ENCODE measurements at places on chromosomes 6 and 20.

DNA sequence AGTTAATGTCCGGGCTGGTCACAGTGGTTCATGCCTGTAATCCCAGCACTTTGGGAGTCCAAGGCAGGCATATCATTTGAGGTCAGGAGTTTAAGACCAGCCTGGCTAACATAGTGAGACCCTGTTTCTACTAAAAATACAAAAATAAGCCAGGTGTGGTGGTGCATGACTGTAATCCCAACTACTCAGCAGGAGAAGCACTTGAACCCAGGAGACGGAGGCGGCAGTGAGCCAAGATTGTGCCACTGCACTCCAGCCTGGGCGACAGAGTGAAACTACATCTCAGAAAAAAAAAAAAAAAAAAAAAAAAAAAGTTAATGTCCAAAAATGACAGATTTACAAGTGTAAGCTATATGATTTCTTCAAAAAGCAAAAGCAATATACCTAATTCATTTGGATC, 124.9 kb downstream of the CCDC170 start:
- DNase-seq = no peak

DNA sequence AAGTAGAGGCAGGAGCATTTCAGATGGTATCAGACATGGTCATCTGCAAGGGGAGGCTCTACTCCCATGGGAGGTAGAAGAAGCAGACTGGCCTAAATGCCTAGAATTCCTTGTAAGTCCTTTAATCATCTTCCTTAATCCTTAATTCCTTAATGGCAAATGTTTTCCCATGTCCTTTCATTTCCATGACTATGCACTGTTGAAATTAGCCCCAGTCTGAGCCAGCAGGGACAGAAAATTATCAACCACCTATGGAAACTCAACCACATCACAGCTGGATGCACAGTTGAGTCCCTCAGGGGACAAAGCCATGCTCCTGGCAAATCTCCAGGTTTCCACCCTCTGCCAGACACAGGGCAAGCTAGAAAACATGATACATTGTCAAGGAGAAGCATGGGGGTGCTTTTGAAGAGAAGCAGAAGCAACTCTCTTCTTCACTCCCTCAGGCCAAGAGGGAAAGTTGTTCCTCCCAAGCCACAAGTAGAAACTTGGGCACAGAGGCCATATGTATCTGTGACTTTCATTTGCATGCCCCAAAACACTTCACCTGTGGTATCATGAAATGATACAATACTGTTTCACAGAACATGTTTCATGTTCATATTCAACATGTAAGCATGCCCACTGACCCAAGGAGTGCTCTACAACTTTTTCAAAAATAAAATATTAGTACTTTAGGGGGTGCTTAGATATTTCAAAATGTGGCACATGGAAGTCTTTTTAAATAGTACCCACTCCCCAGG, 683.6 kb downstream of the KIF16B start:
- no peak for DNase-seq

GRCh38 chr6:166526937-166527336, 59.5 kb downstream of the RAMACL start:
- DNase-seq = no peak

DNA sequence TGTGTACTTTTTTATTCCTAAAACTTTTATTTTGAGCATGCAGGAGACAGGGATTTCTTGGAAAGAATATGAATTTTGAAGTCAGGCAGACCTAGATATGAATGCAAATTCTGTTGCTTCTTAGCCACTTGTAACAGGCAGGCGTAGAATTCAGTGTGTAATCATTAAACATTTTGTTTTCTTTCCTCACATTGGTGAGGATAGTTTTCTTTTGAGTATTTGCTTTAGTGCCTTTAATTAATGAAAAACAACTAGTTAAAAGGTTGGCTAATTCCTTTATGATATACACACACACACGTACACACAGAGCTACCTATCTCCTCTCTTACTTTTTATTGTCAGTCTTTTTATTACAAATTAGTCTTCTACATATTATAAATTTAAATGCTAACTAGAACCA, 342.3 kb downstream of the CDKAL1 start:
- no peak for DNase-seq

DNA sequence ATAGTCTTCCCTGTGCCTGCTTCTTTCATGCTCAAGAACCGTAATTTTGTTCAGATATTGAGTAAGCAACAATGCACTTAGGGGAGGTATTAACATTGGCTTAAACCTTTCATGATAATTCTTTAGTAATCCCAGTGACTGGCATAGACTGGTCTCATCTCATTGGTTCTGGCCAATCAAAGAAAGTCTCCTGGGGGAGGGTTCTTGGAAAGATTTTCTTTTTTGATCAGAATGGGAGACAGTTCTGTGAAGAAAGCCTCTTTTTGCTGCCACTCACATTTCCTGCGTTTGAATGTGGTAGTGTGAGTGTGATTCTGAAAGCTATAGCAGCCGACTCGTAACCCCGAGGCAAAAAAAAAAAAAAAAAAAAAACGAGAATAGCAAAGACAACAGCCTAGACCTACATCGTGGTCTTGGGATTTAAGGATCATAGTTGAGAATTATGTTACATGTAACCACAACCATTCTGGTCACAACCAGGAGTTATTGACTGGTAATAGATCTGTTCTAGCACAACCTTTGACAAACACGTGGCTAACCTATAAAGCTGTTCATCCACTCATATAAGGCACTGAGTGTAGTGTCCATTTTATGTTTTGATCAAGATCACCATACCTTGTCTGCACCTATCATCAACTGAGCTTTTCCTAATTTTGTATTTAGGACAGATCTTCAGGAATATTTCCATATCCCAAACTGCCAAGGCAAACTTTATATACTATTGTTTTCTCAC, 15.1 kb upstream of the TMEM217 start:
- no peak for DNase-seq

GRCh38 chr6:149095842-149096241, 221.7 kb upstream of the TAB2 start:
- no peak for DNase-seq

DNA sequence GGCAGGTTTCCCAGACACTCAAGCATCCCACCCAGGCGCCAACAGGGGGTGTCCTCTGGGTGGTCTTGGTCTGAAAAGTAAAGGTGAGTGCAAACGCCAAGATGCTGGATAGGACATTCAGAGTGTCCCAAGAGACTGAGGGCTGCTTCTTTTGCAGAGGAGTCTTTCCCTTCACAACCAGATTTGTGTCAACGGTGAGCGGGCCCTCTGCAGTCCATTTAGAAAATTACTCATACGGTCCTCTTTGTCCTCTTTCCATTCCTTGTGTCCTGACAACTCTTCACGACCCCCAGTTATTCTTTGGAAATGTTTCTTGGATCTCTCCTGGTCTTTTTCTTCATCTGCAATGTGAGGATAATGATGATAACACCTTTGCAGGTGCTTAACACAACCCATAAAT, 257.8 kb downstream of the CDC5L start:
- no peak for DNase-seq

- no peak for DNase-seq
Measured at GRCh38 chr20:62344782-62345181, 22.3 kb downstream of the LAMA5 start.

GRCh38 chr6:43246301-43247113, 3.2 kb downstream of the TTBK1 start:
- DNase-seq = peak; percentile 43

DNA sequence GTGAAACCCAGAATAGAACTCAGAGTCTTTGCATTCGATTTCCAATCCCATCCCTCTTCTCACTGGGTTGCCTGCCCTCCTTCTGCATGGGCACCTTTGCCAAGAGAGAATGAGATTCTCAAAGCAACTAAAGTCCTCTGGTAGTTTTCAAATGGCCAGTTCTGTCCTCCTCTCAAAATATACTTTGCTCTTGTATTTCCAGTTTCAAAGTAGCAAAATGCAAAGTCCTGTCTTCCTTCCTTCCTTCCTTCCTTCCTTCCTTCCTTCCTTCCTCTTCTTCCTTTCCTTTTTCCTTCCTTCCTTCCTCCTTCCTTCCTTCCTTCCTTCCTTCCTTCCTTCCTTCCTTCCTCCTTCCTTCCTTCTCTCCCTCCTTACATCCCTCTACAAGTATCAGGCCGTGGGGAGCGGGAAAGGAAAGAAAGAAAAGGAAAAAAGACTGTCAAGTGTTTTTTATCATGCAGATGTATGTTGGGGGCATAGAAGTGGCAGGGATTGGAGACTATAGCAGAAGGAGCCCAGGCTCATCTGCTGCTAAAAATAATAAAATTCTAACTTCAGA, 265.2 kb downstream of the CD83 start:
- no peak for DNase-seq

- DNase-seq = no peak
Measured at GRCh38 chr20:1619861-1620444, at the start of gene SIRPB1. SIRPB1 (minus strand) TSS chr20:1620009; CDS start chr20:1619944, 65 bp downstream.

DNA sequence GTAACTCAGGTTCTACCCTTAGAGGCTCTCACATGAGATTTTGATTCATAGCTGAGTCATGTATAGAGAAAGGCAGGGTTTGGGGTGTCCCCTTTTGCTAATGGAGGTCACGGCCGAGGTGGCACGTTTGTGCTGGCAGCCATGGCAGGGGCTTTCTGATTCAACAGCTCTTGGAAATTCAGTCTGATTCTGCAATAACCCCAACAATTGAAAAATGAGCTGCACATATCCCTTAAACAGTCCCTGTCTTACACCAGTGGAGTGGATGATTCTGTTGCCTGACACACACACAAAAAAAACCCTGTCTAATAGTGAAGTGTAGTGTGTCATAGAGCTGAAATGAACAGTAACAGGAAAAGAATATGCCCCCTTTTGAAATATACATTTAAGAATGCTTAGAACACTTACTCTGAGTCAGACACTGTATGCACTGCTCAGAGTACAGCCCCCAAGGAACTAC, 40.4 kb upstream of the ARG1 start:
- no peak for DNase-seq

DNA sequence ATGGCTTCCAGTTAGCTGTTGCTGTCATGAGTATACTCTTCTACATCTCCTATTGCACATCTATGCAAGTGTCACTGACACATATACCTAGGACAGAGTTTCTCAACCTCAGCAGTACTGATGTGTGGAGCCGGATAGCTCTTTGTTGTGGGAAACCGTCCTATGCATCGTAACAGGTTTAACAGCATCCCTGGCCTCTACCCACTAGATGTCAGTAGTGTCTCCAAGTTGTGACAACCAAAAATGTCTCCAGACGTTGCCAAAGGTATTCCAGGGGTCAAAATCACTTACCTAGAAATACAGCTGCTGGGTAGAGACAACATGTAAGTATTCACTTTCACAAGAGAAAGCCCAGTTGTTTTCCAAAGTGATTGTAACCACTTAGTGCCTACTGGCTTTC, 637.6 kb downstream of the RNF144B start:
- DNase-seq = peak; percentile 9

- DNase-seq = no peak
Measured at GRCh38 chr20:19986419-19986818, 30.7 kb upstream of the NAA20 start.

- DNase-seq = no peak
Measured at GRCh38 chr6:105194106-105194505, 14.3 kb upstream of the POPDC3 start.

DNA sequence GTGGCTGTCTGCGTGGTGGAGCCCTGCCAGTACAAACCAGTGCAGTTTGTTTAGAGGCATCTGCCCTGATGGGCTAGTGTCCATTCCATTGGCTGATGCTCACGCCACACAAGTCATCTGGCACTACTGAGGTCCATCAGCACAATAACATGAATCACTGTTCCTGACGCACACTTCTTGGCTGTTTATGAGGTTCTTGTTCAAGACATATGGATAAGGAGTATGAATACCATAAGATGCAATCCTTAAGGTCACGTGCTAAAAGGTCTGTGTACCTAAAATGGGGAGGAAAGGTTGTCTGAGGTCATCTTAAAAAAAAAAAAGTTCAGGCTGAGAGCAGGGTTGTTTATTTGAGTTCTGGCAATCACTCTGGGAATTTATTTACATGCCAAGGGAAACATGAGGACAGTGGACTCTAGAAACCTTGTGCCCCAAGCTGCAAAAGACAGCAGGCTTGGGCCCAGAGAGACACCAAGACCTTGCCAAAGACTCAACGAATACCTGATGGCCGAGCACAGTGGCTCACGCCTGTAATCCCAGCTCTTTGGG, 54.1 kb upstream of the SHLD1 start:
- DNase-seq = no peak

GRCh38 chr6:170076466-170077165, 214.3 kb downstream of the DLL1 start:
- DNase-seq = no peak
